CD4-positive, alpha-beta T cell treated with Interleukin-21 for 1 hour (primary cell): ENCODE measurements at places on chromosomes 7 and 10.

GRCh38 chr7:108408296-108408991 is 47.8 kb downstream of the NRCAM start:
- no peak for DNase-seq

DNA sequence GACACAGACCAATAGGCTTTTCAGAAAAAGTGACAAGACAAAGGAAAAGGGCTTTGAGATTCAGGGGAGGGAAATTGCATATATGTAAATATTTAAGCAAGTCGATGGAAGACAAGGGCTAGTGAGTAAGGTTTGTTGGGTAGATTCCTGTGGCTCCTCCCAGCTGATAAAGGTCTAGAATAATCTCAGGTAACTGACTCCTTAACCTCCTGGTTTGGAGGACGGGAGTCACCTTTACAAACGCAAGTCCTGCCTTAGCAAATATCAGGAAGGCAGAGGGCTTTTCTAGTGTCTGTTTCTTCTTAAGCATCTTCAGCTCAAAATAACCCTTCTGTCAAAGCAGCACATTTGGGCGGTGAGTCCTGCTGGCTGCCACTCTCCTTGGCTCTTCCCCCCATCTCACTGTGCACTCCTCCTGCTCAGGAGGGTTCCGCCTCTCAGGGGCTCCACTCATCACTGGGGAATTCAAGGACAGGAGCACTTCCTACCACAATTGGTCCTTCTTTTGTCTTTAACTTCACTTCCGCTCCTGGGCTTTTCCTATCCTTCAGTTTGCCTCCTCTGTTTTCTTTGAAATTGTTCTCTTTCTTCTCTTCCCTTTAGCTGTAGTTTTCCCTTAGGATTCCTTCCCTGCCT is 496.3 kb upstream of the KLF6 start:
- no peak for DNase-seq

- no peak for DNase-seq
These were observed 261.3 kb upstream of the MEOX2 start for GRCh38 chr7:15947754-15948153.

DNA sequence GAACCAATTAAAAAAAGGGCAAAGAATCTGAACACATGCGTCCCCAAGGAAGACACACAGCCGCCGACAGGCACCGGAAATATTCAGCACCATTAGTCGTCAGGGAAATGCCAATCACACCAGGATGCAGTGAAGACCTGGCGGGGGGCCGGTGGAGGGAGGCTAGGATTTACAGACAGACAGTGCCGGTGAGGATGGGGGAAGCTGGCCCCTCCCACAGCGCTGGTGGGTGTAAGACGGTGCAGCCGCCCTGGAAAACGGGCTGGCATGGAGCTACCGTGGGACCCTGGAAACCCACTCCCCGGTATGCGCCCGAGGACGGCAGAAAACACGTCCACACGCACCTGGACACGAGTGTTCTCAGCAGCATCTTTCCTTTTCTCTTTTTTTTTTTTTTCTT is 4.8 kb upstream of the ADAP1 start:
- no peak for DNase-seq

GRCh38 chr10:64345856-64346255 is 824.7 kb downstream of the REEP3 start:
- DNase-seq: no peak

GRCh38 chr10:9211228-9211627 is 1156.7 kb downstream of the GATA3 start:
- no peak for DNase-seq

DNA sequence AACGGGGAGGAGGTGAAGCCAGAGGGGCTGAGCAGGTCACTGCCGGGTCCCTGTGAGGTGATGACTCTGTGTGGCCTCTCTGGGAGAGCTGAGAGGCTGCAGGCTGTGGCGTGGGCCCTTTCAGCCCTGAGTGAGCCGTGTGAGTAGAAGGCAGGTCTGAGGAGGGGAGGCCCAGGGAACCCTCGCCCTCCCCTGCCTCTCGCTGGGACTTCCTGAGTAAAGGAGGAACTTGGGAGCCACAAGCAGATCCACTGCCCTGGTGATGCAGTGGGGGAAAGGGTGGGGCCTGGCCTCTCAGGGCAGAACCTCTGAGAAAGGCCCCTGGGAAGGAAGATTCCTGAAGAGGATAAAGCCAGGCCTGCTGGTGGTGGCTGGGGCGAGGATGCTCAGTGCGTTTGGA is 22.8 kb downstream of the EEPD1 start:
- DNase-seq: no peak

GRCh38 chr10:78299851-78300468 is 266.3 kb downstream of the RPS24 start:
- peak; percentile 22 for DNase-seq

- DNase-seq: no peak
These were observed 39.8 kb downstream of the THSD7A start for GRCh38 chr7:11792166-11792565.

GRCh38 chr10:42578019-42578418 is 60.4 kb downstream of the ZNF33B start:
- no peak for DNase-seq

DNA sequence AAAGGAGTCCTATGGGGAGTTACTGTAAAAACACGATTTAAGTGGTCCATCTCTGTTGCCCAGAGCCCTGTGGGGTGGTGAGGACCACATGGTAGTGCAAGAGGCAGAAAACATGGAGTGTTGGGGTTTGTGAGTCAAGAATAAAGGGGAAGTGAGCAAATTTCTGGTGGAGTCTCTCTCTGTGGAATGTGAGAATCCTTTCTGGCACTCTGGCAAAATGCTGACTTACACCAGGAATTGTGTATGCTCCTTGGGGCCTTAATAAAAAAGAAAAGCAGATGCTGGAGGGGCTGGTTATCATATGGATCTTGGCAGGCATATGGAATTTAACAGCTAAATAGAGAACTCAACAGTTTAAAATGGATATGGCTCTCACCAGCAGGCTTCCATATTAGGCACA is 486.0 kb downstream of the TNS3 start:
- DNase-seq: no peak

GRCh38 chr7:3451701-3452100 is 150.6 kb downstream of the SDK1 start:
- DNase-seq: no peak

DNA sequence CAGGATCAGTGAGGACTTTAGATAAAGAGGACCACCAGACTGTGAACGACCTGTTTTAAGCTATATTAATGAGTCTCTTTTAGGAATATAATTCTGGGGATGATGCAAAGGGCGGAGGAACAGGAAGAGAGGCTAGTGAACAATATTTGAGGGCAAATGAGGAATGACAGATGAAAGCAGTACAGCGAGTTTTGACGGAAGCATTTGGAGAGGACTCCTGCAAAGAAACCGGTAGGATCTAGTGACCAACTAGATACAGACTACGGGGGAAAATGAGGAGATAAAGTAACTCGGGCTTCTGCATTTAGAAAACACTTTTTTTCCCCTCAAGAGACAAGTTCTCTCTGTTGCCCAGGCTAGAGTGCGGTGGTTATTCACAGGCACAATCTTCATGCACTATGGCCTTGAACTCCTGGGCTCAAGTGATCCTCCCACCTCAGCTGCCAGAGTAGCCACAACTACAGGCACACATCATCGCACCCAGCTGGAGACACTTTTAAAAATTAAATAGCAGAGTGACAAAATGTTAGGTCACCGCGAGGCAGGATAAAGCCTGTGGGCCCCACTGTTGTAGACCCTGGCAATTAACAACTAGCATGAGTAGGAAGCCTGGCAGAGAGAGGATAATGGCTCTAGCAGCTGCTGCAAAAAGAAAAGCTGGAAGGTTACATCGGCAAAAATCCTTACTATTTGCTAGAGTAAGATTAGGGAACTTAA is 143.2 kb downstream of the SRPK2 start:
- no peak for DNase-seq

- no peak for DNase-seq
These were observed 44.3 kb upstream of the FAM180A start for GRCh38 chr7:135792866-135793265.

DNA sequence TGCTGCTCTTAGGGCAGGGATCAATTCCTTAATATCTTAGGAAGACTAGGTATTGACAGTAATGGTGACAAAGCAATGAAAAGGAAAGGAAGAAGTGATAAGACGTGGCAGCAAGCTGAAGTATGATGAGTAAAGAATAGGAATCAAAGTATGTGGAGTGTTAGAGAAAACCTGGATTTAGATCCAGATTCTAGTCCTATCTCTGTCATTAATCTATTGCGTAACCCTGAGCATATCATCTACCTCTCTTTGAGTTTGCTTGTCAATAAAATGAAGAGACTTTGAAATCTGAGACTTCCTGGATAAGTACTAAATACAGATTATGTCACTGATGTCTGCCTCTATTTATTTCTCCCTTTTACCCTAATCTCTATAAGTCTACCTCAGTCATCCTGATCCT is 89.2 kb downstream of the PTEN start:
- DNase-seq: no peak

GRCh38 chr7:84822941-84823510 is 363.8 kb downstream of the SEMA3D start:
- DNase-seq: no peak

DNA sequence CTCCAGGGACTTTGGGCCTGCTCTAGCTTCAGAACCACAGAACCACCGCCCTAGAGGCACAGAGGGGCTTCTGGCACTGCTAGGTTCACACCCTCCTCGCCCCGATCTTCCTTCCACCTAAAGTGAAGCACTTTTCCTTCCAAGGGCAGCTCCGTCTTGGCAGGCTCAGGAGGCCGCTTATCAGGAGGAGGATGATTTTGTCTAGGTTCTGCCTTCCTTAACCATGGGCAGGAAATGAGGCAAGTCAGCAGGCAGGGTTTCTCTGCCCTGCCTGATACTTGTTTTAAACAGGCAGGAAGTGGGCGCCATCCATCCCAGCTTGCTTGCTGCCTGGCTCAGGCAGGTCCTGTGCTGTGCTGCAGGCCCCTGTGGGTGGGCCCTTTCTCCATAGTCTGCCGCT is 8.3 kb upstream of the ATP6V0E2 start:
- DNase-seq: peak; percentile 64

- DNase-seq: no peak
These were observed 5.1 kb downstream of the CREB5 start for GRCh38 chr7:28417321-28417940.

DNA sequence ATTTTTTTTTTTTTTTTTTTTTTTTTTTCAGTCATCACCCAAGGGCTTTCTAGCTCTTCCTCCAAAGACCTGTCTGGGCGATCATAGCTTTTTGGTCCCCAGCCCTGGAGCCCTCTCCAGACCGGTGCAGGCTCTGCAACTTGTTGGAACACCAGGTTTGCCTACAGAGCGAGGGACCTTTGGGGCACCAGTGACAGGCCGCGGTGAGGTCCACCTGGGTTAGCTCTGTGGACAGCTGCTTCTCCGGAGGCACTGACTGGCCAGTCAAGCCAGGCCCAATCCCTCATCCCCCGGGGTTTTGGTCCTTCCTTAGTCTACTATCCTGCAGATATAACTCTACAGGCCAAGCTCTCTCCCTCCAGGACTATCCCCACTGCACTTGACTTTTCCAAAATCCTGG is 86.8 kb upstream of the SMNDC1 start:
- DNase-seq: no peak

GRCh38 chr7:35285799-35286198 is 31.9 kb upstream of the TBX20 start:
- DNase-seq: no peak

GRCh38 chr7:151550656-151551286 is 31.1 kb upstream of the RHEB start:
- DNase-seq: no peak

GRCh38 chr10:118873738-118874105 is 119.0 kb upstream of the CACUL1 start:
- DNase-seq: no peak

DNA sequence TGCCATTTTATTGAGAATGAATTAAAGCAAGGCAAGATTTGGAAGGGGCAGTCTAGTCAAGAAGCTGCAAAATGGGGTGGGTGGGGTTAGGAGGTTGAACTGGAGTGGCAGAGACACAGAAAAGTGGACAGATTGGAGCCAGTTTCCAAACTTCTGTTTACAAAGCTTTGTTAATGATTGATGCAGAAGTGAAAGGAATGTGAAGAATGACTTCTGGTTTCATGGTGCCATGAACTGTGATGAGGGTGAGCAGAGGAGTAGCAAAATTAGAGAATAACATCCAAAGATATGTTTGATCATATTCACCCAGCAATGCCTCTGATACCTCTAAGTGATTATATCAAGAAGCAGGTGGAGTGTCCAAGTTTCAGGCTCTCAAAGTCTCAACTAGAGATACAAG is 1118.0 kb upstream of the C7orf33 start:
- no peak for DNase-seq

- no peak for DNase-seq
These were observed 133.2 kb downstream of the CFAP58 start for GRCh38 chr10:104486803-104487202.

DNA sequence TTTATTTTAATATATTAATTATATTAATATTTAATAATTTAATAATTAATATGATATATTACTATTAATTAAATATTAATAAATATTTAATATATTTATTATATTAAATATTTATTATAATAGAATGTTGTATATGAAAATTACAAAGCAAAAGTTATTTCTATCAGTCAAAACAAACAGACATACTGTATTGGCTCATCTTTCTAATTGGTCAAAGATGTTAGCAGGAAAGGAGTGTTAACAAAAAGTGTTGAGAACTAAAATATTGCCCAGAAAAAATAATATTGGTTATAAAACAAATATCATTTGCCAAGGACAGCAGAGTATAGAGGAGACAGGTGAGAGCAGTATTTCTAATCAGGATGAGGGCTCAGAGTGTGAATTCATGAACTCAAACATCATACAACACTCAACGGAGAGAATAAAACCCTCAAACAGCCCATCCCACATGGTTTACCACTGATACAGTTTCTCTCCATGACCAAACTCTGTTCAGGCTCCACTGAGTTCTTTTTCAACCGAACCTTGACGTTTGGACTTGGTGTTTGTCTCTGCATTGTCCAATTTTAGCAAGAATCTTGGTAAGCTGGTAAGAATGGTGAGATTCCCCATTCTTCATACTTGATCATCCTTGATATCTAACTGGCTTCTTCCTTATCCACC is 58.0 kb downstream of the TSPAN12 start:
- no peak for DNase-seq

DNA sequence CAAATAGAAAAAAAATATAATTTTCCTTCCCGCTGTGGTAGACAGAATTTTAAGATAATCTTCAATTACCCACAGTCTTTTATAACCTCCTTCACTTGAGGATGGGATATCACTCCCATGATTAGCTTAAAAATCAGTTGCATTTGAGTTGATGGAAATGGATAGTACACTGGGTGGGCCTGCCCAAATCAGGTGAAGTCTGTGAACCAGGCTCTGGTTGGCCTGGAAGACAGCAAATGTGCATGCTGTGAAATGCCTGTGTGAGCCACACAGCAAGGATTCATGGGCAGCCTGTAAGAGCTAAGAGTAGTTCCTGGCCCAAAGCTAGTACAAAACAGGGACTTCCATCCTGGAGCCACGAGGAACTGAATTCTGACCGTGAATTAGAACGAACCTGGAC is 548.0 kb downstream of the CALN1 start:
- no peak for DNase-seq

- DNase-seq: no peak
These were observed 29.9 kb downstream of the PAPOLB start for GRCh38 chr7:4831723-4832495.

DNA sequence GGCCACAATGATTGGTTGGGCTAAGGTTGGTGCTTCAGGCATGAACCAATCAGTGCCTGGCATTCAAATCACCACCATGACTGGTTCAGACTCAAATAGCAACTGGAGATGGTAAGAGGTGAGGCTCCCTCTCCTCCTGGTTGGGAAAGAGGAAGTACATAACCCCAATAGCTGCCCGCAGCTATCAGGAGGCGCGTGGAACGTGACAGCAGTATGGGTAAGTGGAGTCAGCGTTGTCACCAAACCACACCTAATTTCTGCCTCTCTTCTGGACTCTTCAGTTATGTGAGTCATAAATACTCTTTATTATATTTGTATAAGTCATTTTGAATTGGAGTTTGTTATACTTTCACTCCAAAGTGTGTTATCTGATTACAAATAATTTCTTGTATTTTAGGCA is 17.9 kb upstream of the ITGA8 start:
- DNase-seq: no peak
